ENCODE measurements at places on chromosomes 16 and 17.

DNA sequence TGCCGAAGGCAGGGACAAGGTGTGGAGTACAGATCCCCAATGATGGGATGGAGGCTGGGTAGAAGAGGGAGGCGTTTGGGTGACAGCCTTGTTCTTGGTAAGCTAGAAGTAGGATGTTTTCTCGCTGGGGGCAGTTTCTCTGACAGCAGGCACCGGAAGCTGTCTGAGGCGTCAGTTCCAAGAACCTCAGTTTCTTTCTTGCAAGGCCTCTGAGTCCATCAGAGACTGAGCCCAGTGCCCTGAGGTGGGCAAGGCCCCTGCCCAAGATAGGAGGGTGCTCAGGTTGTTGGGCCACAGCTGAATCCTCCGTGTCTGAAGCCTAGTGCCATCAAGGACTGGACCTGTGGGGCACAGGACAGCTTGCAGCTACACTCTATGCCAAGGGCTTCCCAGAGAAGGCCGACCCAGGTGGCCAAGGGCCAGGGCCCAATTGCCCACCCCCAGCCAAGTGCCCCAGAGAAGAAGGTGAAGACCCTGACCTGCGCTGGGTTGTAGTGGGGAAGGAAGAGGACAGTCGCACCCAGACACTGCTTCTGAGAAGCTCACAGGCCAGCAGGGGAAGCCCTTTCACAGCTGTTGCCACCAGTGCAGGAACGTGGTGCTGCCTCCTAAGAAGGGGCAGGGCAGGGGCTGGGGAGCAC, 13.1 kb downstream of the CYB5D2 start:
- DNase-seq: no peak

- DNase-seq: no peak
These were observed 23.9 kb downstream of the PITPNM3 start for GRCh38 chr17:6532441-6532885.

GRCh38 chr16:11061629-11062270, 117.4 kb downstream of the CLEC16A start:
- DNase-seq: no peak

DNA sequence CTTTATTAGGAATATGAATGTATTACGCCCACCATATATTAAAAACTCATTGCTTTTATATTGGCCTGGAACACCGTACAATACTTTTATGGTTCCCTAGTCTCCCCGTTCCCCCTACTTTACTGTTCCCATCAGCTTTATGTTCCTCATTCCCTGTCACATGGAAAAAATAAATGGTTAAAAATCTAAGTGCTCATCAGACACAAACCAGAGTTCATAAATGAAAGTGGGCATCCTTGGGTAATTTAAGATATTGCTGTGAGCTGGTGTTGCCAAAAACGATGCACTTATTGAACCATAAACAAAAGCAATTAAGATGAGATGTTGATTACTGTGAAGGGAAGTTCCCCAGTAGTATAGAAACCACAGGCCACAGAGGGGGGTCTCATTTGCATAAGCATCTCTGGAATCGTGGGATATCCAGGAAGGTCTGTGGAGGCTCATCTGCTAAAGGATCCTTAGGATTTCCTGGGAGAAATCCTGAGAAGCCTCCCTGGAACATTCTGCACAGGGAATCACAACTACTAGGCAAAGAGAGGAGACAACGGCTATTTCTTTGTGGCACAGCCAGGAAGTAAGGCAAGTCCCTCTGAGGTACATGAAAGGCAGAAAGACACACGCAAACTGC, 591.4 kb upstream of the CDH11 start:
- no peak for DNase-seq

GRCh38 chr16:1450218-1450617, 5.9 kb upstream of the CCDC154 start:
- DNase-seq: no peak

DNA sequence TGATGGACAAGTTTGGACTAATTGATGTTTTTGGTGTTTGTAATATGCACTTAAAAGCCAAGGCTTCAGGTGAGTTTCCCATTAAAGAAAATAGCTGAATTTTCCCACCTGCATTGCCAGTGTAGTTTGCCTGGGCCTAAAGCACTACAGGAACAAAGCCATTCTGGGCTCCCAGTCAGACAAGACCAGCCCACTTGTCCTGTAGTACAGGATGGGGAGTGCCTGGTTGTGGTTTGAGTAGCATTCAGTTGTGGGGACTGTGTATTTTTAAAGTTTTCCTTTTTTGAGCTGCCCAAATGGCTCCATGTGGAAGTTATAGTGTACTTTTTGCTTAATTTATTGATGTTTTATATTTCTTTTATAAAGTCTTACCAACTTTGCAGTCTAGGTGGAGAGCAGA, 91.7 kb downstream of the TANGO6 start:
- DNase-seq: no peak

DNA sequence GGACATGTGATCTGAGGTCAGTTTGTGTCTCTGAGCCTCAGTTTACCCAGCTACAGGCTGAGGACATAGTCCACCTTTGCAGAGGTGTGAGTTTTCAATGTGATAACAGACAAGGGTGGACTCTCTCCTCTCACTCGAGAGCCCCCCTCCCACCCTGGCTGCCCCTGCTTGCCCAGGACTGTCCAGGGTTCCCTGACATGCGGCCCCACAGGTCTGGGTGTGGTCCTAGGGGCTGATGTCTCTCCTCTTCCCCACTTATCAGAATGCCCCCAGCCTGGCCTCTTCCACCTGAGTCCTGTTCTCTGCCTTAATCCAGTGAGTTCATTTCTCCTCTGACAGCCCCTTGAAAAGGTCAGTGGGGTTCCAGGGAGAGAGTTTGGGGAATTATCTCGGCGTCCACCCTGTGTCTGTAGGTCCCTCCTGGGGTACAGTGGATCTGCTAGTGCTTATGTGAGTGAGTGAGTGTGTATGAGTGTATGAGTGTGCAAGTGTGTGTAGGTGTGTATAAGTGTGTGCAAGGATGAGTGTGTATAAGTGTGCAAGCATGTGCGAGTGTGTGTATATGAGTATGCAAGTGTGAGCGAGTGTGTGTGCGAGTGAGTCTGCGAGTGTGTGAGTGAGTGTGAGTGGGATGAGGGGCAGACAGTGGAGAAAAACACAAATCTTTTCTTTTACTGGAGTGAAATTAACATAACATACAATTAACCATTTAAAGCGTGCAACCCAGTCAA, 175.0 kb downstream of the IRF8 start:
- DNase-seq: no peak

DNA sequence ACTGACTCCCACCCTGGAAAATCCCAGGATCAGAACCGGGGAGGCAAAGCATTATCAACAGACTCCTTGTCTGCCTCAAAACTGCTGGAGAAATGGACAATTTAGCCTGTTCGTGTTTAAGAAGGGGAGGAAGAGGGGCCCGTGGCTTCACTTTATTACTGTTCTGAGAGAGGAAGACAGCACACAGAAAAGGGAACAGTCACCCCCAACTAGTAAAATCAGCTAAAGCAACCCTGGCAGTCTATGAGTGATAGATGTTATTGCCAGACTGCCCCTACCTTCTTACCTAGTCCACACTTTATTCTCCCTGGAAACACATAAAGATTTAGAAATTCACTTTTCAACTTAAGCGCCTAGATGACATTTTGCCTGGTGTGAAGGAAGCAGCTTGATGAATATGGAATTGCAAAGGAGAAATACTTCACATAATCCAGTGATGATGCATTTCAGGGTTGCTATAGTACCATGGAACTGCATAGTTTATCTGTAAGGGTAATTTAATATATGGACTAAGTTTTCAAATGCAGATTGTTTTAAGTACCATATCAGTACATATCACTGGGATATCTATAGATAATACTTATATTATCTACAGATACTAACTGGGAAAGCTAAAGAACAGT, 36.9 kb upstream of the TRAP1 start:
- no peak for DNase-seq
